ENCODE measurements at places on chromosomes 1 and 21.

- peak; percentile 16 for DNase-seq
Measured at GRCh38 chr1:234607109-234608024, 2.6 kb downstream of the IRF2BP2 start.

DNA sequence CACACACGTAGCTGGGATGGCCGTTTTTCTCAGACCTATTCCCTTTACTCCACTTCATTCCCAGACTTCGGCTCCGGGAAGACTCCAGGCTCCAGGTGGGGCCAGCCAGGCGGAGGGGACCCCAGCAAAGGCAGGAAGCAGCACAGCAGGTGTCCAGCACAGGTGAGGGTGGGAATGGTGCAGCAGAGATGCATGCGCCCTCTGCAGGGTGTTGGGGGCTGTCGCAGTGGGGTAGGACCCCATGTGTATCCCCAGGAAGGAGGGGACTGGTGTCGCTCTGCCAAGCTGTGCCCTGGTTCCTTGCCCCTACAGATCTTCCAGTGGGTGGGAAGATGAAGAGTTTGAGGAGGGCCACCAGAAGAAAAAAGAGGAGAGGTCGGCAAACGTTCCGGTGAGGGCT is 5.3 kb downstream of the TTC24 start:
- no peak for DNase-seq

GRCh38 chr1:20151906-20152598 is 12.9 kb downstream of the PLA2G2F start:
- peak; percentile 80 for DNase-seq

DNA sequence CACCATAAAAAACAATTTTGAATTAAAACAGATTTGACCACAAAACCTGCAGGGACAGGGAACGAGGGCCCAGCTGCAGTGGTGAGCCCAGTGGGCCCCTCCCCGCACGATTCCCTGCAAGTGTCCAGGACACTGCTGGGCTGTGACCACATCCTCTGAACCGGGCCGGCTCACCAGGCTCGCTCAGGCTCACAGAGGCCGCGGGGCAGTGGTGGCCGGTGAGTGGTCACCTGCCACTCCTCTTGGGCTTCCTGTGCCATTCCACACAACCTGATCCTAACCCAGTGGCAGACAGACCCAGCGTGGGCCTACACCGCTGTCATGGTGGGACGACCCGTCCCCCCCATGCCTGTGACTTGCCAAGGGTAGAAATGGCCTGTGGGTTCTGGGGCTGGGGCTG is 36.5 kb upstream of the RIPK4 start:
- DNase-seq: no peak

GRCh38 chr1:12507631-12508030 is 110.4 kb downstream of the DHRS3 start:
- DNase-seq: no peak

DNA sequence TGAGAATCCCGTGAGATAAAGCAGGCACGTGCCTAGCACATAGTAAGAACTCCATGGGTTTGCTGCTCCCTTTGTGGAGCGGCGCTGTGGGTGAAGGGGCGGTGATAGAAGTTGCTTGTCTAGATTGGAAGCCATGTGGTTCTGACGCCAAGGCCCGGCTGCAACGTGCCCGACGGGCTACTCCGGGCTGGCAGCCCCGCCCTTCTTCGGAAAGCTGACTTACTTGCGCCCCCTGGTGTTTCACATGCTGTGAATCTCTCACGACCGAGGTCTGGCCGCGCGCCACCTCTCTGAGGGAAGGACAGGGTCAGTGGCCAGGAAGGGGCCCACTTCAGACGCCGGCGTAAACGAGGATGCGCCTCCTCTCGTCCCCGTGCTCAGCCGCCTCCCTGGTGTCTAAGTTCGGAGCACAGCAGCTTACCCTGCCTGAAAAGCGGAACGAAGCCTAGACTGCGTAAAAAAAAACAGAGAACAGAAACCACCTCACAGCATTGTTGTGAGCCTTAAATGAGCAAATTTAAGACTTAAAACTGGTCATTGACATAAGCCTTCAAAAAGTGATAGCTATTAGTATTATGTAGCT is 42.6 kb upstream of the WNT2B start:
- peak; percentile 88 for DNase-seq

- DNase-seq: no peak
Measured at GRCh38 chr1:21624571-21625389, 44.4 kb downstream of the RAP1GAP start.

- no peak for DNase-seq
Measured at GRCh38 chr21:18646116-18646515, 242.5 kb upstream of the TMPRSS15 start.

GRCh38 chr1:44839576-44839975 is 3.5 kb downstream of the PTCH2 start:
- DNase-seq: no peak

GRCh38 chr1:207856276-207857023 is 54.5 kb downstream of the CD34 start:
- DNase-seq: no peak

DNA sequence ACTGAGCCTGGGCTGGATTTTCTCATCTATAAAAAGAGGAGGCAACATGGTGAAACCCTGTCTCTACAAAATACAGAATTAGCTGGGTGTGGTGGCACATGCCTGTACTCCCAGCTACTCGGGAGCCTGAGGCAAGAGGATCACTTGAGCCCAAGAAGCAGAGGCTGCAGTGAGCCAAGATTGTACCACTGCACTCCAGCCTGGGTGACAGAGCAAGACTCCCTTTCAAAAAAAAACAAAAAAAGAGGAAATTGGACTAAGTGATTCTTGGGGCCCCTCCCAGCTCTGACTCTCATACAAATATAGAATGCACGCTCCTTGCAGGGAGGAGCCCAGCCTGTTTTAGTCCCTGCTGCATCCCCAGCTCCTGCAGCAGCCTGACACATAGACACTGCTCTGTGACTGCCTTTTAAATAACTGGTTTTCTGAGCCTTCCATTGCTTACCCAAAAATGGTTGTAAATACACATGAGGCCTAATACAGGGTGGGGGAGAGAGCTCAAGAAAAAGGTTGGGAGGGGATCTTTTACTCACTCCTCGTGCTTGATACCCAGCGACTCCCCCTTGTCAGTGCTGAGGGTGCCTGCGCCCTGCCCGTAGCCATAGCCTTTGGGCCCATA is 17.2 kb downstream of the CSRP1 start:
- no peak for DNase-seq

DNA sequence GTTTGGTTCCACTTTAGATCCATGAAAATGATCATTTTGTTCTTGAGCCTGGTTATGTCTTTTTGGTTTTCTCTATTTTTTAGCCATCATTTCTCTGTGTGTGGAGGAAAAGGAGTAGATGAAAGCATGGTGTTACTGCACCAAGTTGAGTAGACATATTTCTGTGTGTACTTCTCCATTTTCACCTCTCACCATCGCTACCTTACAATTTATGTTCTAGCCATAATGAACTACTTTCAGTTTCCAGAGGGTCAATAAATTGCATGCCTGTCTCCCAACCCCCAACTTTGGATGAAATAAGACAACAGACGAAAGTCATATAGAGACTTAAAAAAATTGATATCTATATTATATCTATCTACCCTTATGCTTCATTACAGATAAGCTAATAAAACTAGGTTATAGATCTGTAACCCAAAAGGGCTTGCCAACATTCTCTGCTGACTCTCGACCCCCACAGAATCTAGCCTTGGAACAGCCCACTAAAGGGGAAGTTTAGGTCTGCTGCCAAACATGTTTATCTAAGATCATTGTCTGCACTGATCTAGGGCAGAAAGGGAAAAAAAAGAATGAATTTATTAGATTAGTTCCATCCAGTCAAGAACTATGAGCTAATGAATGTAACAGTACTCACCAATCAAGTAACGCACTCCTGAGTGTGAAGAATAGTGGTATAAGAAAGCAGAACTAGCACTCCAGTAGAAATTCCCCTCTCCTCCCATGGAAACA is 7.5 kb upstream of the MAN1A2 start:
- no peak for DNase-seq

DNA sequence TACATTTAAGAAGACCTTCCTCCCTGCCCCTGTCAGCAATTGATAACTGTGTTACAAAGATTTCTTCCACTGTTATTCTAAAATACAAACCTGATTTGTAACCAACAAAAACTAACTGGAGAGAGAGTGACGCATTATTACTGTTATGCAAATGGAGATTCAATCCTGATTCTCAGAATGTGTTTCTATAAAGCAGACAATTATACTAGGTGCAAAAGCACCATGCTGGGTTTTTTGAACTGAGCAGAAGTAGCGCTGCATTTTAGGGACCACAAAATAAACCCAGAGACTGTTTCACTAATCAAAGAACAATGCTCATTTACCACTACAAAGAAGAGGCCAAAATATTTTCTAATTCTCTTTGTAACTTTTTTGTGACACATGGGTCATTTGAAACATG is 13.6 kb upstream of the GBP6 start:
- no peak for DNase-seq

- DNase-seq: no peak
Measured at GRCh38 chr1:36796733-36797132, 237.6 kb downstream of the GRIK3 start.

- no peak for DNase-seq
Measured at GRCh38 chr21:31546443-31547170, 112.9 kb upstream of the SOD1 start.

- no peak for DNase-seq
Measured at GRCh38 chr1:157104598-157105293, 5.1 kb upstream of the ETV3L start.

DNA sequence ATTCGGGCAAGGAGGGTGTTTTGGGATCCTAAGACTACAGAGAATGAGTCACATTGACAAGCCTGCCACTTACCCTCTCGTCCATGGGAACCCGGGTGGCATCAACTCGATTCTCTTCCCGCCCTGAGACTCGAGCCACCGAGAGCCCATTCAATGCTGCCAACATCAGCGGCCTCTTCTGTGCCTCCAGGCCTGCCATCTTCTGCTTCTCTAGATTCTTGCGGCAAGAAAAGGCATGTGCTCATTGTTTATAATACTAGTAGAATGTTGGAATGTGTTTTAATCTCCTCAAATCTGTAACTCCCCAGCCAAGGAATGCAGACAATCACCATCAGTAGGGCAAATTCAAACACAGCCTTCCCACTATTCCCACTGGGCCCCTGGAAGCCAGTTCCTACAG is 96.9 kb downstream of the SMYD2 start:
- DNase-seq: no peak

- no peak for DNase-seq
Measured at GRCh38 chr1:204338360-204338759, 21.4 kb downstream of the PLEKHA6 start.

DNA sequence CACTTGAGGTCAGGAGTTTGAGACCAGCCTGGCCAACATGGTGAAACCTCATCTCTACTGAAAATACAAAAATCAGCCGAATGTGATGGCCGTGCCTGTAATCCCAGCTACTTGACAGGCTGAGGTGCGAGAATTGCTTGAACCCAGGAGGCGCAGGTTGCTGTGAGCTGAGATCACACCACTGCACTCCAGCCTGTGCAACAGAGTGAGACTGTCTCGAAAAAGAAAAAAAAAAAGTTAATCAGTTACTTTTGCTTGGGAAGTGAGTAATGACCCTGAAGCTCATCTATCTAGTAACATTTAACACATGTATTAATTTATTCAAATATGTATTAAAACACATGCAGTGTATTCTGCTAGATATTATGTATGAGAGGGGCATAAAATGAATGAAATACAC is 49.4 kb downstream of the ZNF326 start:
- no peak for DNase-seq

Measured in activated naive CD4-positive, alpha-beta T cell treated with Interleukin-2 at 50 U/mL for 16 hours (primary cell).